H7 (cell line): ENCODE measurements at places on chromosomes 7 and 10.
A peak's percentile ranks its signal among the peaks of the same experiment; 100 is the strongest.

DNA sequence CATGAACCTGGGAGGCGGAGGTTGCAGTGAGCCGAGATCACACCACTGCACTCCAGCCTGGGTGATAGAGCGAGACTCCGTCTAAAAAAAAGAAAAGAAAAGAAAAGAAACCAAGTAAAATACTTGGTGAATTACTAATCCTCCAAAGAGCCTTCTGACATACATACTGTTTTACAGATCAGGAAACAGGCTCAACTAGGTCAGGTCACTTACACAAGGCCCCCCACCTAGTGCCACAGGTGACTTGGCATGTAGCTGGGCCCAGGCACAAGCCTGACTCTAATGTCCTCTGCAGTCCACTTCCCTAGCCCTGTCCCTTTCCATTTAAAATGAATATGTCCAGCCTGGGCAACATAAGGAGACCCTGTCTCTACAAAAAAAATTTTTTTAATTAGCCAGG lies 157.0 kb downstream of the TPST1 start:
- no peak for DNase-seq

- DNase-seq, result peak; percentile 92
Observed at GRCh38 chr10:71840177-71840957, 10.7 kb downstream of the PSAP start.

GRCh38 chr10:122854648-122855047 lies 9.0 kb upstream of the CUZD1 start:
- DNase-seq, result no peak

DNA sequence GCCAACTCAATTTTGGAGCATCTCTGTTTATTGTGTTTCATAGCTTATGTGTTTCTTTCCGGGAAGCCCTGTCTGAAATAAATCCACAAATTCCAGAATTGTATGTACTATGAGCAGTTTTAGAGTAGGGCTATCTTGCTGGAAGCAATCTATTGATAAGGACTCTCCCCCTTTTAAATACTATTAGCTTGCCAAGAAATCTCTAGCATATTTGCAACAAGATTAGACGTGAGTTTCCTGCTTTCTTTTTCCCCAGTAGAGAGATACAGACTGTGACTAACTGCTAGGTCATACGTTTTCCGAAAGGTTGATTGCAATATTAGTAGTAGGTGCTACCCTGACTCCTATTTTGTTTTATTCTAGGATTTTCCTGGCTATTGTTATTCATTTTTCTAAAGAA lies 277.0 kb downstream of the MALRD1 start:
- no peak for DNase-seq

- no peak for DNase-seq
Observed at GRCh38 chr7:145030754-145031153, 194.9 kb upstream of the TPK1 start.
